ENCODE measurements at places on chromosomes 12 and 14.

DNA sequence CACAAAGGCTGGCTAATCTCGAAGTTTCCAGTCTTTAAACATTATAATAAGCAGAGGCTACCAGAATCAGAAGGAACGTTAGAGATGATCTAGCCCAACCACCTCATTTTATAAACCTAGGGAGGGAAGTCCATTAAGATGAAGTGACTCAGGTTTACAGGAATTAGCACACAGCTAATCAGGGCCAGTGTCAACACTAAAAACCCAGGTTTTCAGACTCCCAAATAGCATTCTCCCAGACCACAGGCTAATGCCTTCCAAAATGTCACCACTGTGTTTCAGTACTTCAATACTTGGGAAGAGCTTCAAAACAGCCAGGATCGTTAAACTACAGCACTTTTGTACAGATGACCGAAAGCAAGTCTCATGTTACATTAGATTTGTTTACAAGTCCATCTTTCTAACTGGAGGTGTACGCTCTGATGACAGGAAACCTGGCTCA, 89.2 kb downstream of the FOXN3 start:
- DNase-seq = no peak

- no peak for DNase-seq
These were observed 68.0 kb downstream of the PKP2 start for GRCh38 chr12:32828552-32828951.

DNA sequence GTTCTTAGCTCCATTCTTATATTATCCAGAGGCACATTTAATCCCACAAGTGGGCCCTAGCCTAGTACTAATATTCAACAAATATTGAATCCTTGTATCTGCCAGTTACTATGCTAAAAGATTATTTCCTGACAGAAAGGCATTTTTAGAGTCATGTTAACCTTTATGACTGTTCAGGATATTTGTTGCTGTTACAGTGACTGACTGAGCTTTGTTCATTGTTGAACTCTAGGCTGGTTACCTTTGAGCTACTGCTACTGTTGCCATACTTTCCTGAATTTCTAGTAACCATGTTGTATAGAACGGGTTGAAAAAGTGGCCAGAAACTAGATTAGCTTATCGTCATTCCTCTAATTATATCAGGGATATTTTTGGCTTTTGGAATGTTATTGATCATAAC, 29.8 kb downstream of the DNM1L start:
- no peak for DNase-seq

DNA sequence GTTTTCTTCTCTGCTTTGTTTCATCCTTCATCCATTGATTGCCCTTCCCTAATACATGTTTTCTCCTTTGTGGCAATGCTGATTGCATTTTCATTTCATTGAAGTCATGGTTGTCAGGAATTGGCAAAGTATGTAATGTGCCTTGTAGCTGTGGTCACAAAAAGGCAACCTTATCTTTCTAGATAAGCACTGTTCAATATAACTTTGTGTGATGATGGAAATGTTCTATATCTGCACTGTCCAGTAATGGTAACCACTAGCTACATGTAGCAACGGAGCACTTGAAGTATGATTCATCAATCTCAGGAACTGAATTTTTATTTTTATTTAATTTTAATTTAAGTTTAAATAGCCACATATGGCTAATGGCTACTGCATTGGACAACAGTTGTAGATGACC, 79.8 kb downstream of the PCNX1 start:
- DNase-seq = no peak

DNA sequence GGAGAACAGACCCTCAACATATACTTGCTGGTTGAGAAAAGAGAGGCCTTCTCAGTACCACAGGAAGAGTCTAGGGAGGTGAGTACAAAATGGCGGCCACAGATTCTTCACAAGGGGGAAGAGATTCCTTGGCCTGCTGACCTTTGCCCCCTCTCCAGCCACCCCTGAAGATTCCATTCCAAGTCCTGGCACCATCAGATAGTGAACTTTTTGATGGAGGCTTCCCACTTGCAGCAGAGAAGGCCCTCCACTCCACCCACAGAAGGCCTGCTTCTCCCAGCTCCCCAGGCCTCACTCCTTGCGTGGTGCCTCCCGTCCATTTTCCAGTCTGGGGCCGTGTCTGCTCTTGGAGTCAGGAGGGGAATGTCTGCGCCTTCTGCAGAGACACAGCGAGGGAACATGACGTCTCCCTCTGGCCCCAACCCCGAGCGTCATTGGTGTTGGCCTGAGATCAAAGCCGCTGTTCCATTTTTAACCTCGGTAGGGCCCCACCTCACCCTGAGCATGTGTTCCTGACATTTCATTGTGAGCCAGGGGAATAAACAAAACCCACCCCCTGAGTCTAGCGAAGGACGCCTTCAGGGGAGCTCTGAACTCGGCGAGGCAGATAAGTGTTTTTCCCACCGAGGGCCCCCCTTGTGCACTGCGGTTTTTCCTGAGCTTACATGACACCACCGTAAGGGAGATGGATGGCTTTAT, 268.7 kb upstream of the TBX3 start:
- no peak for DNase-seq

GRCh38 chr12:56334490-56334793, 642 bp upstream of the PAN2 start:
- DNase-seq = no peak

GRCh38 chr12:54603173-54603814, 14.8 kb upstream of the PPP1R1A start:
- no peak for DNase-seq

DNA sequence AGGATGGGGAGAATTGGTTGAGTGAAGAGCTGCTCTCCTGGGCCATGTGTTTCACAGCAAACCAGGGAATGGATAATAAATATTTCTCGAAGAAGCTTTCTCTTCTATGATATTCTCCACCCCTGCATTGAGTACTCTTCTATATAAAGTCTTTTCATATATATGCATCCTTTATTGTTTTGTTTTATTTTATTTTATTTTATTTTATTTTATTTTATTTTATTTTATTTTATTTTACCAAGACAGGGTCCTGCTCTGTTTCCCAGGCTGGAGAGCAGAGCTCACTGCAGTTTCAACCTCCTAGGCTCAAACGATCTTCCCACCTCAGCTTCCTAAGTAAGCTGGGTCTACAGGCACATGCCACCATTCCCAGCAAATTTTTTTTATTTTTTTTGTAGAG, 85.8 kb downstream of the SCN8A start:
- no peak for DNase-seq

GRCh38 chr12:6273541-6274230, 36.8 kb upstream of the PLEKHG6 start:
- DNase-seq = no peak

GRCh38 chr14:104477666-104478380, 101.7 kb upstream of the C14orf180 start:
- no peak for DNase-seq

DNA sequence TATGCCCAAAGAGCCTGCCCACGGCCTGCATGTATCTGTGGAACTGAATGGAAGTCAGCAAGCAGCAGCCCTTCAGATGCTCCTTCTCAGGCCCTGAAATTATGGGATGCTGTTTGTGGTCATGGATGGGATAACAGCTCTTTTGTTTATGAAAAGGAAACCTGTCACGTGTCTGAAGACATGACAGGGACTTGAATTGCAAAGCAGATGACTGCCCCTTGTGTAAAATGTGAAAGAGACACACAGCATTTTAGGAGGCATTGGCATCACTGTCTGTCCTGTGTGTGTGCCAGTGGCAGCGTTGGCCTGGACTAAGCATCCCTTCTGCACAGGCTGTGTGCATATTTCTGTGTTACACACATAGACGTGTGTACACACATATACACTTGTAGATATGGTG, 192.1 kb downstream of the VRK1 start:
- DNase-seq = no peak

- no peak for DNase-seq
These were observed 6.3 kb upstream of the LTBP2 start for GRCh38 chr14:74618078-74618952.

GRCh38 chr12:20489645-20490044, 121.3 kb downstream of the PDE3A start:
- DNase-seq = no peak

GRCh38 chr12:51863933-51864832, 15.7 kb upstream of the FIGNL2 start:
- DNase-seq = no peak

DNA sequence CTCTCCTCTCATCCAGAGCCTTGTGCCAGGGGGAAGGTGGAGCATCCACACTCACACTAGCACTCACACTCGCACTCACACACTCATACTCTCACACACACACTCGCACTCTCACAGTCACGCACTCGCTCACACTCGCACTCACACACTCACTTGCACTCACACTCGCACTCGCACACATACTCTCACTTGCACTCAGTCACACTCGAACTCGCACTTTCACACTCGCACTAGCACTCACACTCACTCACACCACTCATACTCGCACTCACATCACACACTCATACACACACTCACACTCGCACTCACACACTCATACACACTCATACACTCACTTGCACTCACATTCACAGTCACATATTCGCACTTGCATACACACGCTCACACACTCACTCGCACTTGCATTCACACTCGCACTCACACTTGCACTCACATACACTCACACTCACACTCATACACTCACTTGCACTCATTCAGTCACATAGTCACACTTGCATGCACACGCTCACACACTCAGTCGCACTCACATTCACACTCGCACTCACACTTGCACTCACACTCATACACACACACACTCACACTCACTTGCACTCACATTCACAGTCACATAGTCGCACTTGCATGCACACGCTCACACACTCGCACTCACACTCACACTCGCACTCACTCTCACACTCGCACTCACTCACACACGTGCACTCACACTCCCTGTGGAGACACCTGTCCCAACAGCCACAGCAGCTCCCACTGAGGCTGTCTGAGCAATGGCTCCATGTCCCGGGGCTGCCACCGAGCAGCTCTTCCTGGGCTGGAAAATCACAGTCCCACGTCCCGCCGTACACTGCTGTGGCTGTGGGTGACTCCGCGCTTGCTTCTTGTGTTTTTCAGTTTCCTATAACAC, 12.3 kb upstream of the RIMBP2 start:
- DNase-seq = no peak

GRCh38 chr12:25876383-25877045, 82.0 kb upstream of the RASSF8 start:
- no peak for DNase-seq

- DNase-seq = no peak
These were observed 36.2 kb downstream of the SYNE3 start for GRCh38 chr14:95480109-95480886.

DNA sequence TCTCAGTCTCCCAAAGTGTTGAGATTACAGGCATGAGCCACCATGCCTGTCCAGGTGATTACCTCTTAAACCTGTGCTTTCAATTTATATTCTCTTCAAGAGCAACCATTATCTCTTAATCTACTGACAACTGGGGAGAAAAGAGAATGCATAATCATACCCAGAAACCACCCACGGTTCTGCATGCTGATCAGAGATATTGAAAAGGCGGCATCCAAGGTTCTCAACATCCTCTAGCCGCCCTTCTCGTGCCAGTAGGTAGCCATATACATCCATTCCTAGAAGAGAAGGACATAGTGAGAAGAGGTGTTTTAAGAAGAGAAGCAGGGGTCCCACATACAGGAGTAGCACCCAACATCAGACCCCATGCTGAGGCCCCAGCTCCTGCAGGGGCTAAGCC, 20.8 kb downstream of the ANAPC7 start:
- no peak for DNase-seq

DNA sequence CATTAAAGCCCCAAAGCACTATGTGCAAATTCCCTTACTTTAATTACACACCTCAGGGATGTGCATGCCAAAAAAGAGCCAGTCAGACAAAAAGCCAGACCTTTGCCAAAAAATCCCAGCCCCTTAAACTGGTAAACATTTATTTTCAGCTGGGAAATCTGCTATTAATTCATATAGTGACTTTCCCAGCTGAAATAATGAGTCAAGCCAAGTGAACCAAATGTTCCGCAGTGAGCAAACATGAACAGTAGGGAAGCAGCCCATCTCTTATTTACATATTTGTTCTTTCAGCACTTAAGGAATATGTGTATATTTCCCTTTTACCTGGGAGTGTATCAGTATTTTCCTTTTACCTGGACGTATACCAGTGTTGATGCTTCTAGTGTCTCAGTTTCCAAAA, 44.0 kb upstream of the OTX2 start:
- DNase-seq = no peak

GRCh38 chr12:113197518-113198077, 12.1 kb downstream of the RITA1 start:
- DNase-seq = no peak

DNA sequence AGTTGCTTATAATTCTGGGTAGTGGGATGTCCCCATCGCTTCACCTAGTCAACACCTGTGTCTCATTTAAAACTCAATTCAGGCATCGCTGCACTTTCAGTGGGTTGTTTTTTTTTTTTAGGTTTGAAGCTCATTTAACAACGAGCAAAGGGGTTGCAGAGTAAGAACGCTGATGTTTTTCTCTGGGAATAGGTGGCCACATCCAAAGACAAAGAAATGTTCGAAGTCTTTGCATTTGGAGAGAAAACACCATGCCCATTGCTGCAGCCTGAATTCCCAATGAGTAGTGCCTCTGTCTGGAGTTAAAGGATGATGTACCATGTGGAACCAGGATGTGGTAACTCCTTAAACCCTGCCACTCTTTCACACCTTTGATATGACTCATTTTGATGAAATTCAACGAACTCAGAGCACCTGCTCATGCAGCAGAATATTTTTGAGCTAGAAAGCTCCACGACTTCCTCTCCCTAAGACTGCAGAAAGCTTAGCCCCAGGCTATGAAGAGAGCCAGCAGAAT, 35.1 kb upstream of the BATF start:
- DNase-seq = no peak

GRCh38 chr12:9587987-9588600, 19.6 kb downstream of the KLRB1 start:
- DNase-seq = no peak

GRCh38 chr12:24854908-24855307, 94.0 kb downstream of the BCAT1 start:
- DNase-seq = no peak

- DNase-seq = no peak
These were observed 272.4 kb upstream of the FBXO33 start for GRCh38 chr14:39704594-39704993.

DNA sequence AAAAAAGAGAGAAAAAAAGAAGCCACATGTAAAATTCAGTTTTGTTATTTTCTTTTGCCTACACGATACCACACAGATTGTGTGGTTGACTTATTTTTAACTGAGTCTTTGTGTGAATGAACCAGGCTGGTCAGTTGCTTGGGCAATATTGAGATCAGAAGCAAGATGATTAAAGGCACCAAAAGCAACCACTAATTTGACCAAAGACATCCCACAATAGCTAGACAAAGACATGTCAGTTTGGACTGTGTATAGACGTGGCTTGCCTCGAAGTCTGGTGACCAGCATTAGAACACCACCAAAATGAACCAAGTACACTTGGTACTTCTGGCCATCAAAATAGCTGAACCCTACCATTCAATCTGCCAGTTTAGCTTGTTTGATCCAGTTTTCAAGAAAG, 340.6 kb upstream of the TBX3 start:
- no peak for DNase-seq

DNA sequence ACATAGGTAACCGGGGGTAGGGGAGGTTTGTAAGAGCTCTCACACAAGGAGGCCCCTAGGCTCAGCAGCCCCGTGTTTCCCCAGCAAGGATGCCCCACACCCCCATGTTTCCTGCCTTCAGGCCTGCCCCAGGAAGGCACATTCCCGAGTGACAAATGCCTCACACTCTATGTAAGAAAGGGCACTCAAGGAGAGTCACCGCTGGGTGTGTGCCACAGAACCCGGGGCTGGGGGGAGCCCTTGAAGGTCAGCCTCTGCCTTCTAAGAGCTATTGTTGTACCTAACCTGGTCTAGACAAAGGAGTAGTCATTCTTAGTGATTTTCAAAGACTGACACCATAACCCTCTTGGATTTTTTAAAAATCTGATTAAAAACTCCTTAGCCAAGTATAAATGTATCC, 333.6 kb downstream of the DPF3 start:
- DNase-seq = no peak

- DNase-seq = no peak
These were observed 1093.4 kb upstream of the FLRT2 start for GRCh38 chr14:84436528-84436927.

Data from omental fat pad (tissue), 4 donors.